CD8-positive, alpha-beta T cell (primary cell): ENCODE measurements at places on chromosomes 1 and 21.

DNA sequence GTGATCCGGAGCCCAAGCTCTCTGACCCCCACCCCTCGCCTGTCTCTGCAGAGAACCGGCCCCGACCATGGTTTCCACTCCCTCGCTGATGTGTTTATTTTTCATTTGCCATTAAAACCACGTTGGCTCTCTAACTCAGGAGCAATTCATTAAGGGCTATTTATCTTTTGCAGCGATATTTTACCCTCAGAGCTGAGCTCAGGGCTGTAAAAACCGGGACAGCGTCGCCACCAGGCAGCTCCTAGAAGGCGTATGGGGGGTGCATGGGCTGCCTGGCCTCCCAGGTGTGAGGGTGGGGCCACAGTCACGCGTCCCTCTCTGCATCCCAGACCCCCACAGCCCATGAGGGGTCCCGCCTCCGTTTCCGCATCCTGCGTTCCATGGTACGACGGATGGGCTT, 71.4 kb downstream of the PRDM16 start:
- no peak for DNase-seq

- no peak for DNase-seq
These were observed 107.0 kb downstream of the KIF26B start for GRCh38 chr1:245261786-245262185.

DNA sequence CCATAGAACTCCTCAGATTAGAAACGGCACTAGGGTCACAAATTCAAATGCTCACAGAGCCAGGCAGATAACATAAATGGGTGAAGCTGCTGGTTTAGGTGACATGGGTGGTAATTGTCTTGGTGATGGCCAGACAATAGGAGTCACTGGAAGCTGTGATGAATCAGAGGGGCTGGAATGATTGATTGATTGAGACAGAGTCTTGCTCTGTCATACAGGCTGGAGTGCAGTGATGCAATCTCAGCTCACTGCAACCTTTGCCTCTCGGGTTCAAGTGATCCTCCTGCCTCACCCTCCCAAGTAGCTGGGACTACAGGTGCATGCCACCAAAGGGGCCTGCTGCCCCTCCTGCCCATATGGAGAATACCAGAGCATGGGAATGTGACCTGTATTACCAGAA, 63.0 kb downstream of the HIVEP3 start:
- no peak for DNase-seq

DNA sequence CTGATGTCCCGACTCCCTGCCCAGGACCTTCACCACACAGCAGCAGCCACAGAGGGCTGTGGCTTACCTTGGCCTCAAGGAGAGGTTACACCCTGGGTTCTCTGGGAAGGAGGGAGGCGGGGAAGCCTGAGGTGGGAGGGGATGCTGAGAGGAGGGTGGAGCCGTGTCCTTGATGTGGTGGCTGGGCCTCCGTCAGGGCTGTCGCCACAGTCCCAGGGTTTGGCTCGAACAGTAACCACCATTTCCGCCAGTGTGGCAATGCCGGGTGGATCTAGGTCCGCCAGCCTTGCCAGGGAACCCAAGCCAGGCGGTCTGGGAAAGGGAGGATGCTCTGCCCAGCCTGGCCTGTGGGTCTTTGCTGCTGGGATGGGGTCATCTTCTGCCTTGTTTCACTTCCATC, 18.4 kb upstream of the CDCA8 start:
- DNase-seq = peak; percentile 45

DNA sequence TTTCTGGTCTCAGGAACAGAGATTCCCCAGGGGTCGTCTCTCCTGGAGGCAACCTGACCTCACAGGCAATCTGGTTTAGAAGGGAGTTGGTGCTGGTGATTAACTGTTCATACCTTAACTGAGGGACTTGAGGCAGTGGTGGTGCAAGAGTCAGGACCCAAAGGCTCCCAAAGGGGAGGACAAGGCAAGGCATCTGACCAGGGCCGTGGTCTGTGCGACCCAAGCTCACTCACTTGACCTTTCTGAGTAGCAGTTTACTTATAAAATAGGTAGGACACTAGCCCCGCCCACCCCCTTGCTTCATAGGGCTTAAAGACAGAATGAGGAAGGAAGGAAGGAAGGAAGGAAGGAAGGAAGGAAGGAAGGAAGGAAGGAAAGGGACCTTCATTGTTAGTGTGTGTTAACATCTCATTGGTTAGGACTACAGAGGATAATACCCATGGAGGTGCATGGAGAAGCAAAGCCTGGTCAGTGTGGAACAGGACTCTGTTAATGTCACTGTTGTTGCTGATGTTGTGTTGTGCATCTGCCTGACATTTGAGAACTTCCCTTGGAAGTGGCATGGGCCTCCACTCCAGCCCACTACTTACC, 4.6 kb upstream of the KCNA2 start:
- no peak for DNase-seq

DNA sequence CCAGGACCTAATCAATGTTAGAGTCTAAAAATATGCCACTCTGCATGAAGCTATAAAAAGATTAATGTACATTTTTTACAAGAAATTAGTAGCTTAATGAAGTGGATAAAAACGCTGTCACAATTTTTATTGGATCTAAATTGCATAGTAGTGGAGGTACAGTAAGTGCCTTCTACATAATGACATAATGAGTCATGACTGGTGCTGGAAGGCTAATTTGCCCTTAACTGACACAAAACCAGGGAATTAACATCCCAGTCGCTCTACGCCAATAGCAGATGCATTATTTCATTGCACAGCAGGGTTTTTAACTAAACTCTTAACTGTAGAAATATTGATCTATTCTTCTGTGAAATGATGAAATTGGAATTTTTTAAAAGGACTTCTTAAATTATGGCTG, 33.3 kb downstream of the RRAGC start:
- no peak for DNase-seq

DNA sequence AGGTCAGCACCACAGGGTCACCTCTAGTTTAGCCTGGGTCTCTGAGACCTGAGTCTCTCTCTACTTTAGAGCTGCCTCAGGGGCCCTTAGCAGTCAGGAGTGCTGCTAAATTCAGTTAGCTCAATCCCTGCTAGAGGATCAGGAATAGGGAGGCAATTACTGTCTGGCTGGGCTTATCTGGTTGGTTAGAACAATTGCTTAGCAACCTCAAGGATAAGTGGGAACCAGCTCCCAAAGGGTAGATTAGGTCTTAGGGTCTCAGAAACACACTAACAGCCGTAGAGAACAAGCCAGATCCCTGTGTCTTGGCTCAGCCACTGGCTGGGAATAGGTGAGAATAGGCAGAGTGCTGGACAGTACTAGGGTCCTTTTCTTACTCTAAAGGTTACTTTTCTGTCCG, 7.7 kb downstream of the PM20D1 start:
- DNase-seq = no peak

GRCh38 chr1:36965275-36966159, 68.8 kb downstream of the GRIK3 start:
- no peak for DNase-seq

- no peak for DNase-seq
These were observed 75.8 kb upstream of the SELENON start for GRCh38 chr1:25724201-25724600.

DNA sequence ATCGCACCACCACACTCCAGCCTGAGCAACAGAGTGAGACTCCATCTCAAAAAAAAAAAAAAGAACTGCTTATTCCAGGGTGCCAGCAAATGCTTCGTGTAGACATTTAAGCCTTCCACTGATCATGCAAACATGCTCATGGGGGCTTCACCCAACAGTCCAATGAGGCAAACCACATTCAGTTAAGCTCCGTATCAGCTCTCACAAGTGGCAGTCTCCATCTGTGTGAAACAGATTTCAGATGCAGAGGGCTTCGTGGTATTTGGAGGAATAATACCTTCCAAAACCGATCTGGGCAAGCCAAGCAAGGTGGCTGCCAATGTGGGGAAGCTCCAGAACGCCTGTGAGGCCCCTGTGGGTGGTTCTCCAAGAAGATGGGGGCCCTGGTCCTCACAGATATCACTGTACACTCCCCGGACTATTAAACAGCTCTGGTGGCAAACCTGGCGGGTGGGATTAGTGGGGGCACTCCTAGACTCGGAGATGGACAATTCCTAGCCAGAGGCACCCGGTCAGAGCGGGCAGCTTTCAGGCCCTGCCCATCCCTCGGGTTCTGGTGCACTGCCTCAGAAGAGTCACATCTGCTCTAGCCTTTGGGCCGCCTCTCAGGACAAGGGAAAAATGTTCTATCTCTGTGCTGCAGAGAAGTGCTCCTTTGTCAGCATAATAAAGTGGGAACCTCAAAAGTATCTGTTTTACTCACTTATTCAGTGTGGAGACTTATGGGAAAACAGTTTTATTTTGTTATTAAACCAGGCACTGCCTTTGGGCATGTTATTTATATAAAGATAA, 10.2 kb downstream of the CREG1 start:
- DNase-seq = no peak

- no peak for DNase-seq
These were observed 178.4 kb downstream of the GRIK3 start for GRCh38 chr1:36855699-36856494.

GRCh38 chr1:224852901-224853568, 76.4 kb upstream of the DNAH14 start:
- no peak for DNase-seq

GRCh38 chr1:89548122-89548857, 23.7 kb downstream of the LRRC8B start:
- DNase-seq = no peak

DNA sequence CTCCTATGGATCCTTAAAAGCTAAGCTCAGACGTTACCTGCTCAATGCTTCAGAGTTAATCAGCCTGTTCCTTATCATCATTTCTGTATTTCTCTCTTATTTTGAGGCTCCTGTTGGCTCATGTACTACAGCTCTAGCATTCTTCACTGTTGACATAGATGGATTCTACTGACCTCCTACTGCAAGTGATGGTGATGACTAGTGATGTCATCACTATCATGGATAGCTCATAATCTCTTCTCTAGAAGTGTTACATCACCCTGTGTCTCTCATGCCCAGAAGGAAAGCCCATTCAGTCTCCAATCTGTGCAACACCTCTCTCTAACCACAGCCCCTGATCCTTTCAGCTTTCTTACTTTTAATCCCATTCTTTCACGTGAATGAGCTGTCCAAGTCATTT, 168.2 kb upstream of the DPT start:
- DNase-seq = no peak

DNA sequence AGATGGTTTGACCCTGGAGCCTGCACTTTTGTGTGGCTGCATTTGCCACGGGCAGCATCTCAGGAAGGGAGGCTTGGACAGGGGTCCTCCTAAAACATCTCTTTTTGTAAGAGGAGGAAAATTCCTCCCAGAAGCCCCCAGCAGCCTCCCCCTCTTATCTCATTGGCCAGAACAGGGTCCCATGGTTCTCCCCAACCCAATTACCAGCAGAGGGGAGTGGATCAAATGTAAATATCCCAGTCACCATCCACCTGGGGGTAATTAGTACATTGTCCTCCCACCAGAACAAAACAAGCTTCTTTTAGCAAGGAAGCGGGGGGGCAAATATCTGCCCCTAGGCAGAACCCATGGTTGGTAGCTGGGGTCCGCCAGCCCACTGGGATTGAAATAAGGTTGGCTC, 44.7 kb upstream of the TENT5B start:
- DNase-seq = no peak

- DNase-seq = no peak
These were observed 659.9 kb downstream of the LTN1 start for GRCh38 chr21:28332796-28333195.

GRCh38 chr1:200317236-200317635, 92.6 kb downstream of the ZNF281 start:
- DNase-seq = no peak

- no peak for DNase-seq
These were observed 57.9 kb upstream of the S1PR1 start for GRCh38 chr1:101178688-101179491.

GRCh38 chr1:6795661-6796060, 10.4 kb downstream of the CAMTA1 start:
- DNase-seq = no peak

DNA sequence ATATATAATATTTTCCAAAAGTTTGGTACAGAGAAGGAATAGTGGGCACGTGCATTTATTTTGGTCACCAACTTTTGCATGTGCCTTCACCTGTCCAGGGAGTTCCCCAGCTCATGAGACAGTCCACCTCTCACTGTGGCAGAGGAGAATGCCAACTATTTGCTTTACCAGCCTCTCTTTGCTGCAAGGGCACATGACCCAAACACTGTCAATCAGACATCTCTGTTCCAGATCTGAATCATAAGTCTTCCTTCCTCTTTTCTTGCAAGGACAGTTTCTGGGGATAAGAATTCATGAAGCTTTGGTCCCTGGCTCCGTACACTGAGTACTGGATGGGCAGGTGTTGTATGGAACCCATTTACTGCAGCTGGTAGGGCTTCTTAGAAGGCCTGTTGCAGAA, 38.6 kb downstream of the C1orf87 start:
- DNase-seq = no peak

GRCh38 chr1:92951141-92951582, 10.1 kb downstream of the DIPK1A start:
- DNase-seq = no peak

DNA sequence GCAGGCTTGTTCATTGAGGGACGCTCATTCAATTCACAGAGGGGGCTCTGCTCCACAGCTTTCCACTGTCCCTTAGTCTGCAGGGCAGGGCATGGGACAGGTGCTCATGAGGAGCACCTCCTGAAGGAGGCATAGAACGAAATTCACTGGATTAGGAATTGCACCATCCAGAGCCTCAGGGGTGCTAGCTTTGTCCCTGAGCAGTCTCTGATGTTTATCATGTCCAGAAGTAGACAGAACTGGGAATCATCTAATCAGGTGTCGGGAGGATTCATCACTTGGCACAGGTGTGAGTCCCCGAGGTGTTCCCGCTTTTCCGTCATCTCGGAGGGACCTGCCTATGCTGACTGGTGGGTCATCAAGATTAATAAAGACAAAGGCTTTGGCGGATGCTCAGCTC, 321.4 kb downstream of the AJAP1 start:
- no peak for DNase-seq

DNA sequence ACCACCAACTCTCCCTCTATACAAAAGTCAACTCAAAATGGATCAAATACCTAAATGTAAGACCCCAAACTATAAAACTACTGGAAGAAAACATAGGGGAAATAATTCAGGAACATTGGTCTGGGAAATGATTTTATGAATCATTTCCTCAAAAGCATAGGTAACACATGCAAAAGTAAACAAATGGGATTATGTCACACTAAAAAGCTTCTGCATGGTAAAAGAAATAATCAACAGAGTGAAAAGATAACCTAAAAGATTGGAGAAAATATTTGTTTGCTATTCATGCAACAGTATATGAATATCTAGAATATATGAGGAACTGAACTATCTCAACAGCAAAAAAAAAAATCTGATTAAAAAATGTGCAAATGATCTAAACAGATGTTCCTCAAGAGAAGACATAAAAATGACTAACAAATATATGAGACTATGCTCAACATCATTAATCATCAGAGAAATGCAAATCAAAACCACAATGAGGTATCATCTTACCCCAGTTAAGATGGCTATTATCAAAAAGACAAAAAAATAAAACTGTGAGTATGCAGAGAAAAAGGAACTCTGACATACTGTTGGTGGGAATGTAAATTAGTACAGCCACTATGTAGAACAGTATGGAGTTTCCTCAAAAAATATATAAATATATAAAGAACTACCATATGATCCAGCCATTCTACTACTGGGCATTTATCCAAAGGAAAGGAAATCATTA, 47.8 kb downstream of the VCAM1 start:
- DNase-seq = no peak
